Left cardiac atrium (tissue), 4 donors: ENCODE measurements at places on chromosomes 16 and 17.

- DNase-seq: peak; percentile 84
Measured at GRCh38 chr17:81733507-81734404, 21.7 kb downstream of the SLC25A10 start.

DNA sequence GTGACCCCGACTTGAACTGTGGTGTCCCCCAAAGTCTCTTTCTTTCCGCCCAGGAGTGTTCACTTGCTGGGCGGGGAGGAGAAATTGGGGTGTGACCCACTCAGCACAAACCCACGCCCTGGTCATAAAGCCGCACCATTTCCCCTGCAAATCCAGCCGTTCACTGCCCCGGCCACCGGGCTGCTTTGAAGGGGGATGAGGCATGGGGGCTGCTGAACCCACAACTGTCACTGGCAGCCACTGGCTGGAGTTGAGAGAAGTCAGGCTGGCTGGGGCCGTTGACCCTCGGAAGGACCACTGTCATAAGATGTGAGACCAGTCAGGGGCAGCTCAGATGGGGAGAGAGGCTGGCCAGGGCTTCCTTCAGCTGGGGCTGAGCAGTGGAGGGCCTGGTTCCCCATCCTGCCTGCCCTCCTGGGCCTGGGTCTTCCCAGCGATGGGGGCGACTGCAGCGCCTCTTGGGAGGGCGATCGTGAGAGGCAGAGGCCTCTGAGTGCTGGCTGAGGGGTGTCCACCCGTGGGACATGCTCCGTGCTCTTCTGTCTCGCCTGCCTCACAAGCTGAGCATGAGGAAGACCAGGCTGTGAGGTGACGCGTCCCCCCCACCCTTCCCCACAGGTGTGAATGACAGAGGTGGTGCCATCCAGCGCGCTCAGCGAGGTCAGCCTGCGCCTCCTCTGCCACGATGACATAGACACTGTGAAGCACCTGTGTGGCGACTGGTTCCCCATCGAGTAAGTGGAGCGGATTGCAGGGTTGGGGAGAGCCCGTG lies 19.5 kb downstream of the C16orf90 start:
- no peak for DNase-seq

DNA sequence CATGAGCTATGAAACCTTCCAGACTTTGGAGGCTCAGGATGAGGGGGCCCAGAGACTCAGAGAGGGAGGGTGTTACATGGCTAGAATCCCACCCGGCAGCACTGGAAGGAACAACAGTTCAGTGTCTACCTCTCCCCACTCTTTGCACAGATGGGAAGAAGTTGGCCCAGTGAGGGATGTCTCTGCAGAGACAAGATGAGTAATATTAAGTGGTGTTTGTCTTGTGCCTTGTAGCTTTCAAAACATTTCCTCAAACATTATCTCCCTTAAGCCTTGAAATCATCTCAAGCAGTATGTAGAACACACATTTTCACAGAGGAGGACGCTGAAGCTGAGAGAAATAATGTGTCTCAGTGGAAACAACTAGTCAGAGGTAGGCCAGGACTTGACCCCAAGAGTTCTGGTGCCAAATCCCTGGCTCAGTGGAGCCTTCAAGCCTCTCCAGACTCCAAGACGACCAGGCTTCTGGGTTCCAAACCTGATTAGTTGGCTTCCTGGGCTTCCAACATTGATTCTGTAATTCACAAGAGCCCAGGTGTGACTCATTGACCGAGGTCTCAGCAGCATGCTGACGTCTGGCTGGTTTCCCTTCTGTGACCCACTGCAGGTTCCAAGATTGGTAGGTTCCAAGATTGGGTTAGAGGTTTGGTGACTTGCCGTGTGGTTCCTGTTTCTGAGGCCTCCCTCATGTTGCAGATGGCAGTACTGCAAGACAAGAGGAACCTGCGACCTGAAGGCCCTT lies 7.4 kb downstream of the RNF112 start:
- DNase-seq: peak; percentile 37

DNA sequence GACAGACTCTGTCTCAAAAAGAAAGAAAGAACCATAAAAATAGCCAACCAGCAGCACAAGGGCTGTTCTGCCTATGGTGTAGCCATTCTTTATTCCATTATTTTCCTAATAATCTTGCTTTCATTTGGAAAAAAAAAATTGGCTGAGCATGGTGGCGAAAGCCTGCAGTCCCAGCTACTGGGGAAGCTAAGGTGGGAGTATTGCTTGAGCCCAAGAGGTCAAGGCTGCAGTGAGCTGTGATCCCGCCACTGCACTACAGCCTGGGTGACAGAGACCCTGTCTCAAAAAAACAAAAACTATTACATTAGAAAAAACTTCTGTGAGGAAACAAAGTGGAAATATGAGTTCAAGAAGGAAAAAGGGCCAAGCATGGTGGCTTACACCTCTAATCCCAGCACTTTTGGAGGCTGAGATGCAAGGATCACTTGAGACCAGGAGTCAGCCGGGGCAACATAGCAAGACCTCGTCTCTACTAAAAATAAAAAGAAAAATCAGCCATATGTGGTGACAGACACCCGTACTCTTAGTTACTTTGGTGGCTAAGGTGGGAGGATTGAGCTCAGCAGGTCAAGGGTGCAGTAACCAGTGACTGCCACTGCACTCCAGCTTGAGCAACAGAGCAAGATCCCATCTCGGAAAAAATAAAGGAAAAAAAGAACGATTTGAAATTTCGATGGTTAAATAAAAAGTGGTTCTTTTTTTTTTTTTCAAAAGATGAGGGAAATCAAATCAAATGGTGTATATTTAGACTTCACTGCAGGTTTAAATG lies 2.5 kb downstream of the DCAKD start:
- DNase-seq: no peak

DNA sequence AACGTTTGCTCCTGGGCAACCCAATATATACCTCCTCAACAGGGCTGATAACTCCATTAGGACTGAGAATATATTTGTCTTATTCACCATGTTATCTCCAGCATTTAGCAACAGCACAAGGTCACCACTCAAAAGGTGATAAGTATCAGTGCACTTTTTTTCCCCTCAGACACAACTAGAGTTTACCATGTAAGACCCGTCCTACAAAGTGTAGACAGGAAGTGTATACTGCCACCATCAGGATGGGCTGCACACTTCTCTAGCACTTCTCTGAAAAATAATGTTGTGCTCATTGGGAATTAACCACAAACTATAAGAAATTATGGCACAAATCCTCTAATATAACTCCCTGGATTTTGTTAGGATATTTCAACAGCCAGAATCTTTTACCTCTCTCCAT lies 5.7 kb upstream of the VAT1L start:
- DNase-seq: no peak

DNA sequence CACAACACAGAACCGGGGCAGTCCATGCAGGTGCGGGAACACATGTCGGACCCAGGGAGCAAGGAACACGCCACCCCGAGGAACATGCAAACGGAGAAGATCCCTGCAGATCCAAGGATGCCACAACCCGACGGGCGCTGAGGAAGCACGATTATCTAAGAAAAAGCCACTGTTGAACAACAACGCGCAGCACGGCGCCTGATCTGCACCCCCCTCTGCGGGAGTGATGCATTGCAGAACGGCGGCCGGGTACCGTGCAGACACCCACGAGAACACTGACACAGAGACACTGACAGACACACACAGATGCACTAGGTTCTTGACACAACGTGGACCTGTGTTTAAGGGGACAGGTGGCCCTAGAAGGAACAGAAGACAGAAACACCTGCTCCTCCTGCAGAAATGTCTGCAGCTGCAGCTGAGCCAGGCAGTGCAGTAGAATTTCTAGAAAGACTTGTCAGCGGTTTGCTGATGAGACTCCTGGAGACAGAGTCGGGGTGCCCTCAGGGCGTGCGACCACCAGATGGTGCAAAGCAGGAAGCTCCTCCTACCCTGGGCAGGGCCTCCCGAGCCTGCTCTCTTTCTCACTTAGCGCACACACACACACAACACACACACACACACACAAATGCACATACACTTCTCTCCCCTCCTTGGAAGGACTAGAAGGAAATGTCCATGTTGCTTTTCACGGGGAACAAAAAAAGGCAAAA lies 7.5 kb downstream of the NPTX1 start:
- DNase-seq: no peak

DNA sequence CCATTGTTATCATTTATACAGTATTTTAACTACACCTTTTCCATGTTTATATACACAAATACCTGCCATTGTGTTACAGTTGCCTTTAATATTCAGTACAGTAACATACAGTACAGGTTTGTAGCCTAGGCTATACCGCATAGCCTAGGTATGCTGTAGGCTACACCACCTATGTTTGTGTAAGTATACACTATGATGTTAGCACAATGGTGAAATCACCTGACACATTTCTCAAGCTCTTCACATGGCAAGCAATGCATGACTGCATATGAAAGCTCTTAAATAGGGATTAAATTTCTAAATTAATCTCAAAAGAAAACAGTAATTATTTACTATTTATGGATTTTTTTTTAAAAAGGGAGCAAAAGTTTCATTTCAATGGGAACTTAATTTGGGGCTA lies 12.0 kb downstream of the LRRC37B start:
- DNase-seq: no peak

GRCh38 chr16:65306722-65307121 lies 184.9 kb upstream of the CDH11 start:
- DNase-seq: no peak

DNA sequence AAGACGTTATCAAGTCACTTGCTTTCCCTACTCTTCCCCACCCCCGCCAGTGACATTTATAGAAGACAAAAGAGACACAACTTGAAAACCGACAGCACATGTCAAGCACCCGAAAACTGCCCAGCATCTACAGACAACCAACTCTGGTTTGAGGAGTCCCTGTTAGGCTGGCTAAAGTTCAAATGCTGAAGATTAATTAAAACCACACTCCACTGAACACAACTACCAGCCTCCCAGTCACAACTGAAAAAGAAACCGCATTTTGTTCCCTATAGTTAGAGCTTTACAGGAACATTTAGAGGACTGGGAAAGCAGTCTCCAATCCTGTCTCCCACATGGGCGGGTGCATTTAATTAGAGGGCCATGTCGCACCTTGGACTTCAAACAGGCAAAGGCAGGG lies 73.0 kb upstream of the COX10 start:
- no peak for DNase-seq

- no peak for DNase-seq
Measured at GRCh38 chr17:82444284-82444893, 6.2 kb downstream of the CYBC1 start.

DNA sequence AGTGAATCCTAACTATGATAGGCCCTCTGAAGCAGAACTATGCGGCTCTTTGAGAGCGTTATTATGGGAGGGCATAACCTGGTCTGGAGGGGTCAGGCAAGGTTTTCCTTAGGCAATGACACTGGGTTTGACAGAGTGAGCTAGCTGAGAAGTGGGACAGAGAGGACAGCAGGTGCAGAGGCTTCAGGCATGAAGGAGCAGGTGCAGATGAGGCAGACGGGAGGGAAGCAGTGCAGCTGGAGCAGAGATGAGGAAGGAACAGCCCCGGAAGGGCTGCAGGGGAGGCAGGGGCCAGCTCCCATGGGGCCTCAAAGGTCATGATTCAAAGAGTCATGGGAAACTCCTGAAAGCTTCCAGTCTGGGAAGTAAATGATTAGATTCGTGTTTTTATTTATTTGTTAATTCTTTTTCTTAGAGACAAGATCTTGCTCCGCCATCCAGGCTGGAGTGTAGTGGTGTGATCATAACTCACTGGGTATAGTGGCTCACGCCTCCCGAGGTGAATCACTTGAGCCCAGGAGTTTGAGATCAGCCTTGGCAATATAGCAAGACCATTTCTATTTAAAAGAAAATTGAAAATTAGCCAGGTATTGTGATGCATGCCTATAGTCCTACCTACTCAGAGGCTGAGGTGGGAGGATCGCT lies 5.4 kb downstream of the MARCHF10 start:
- no peak for DNase-seq

GRCh38 chr17:78343187-78343542 lies 16.7 kb downstream of the SOCS3 start:
- DNase-seq: peak; percentile 90

DNA sequence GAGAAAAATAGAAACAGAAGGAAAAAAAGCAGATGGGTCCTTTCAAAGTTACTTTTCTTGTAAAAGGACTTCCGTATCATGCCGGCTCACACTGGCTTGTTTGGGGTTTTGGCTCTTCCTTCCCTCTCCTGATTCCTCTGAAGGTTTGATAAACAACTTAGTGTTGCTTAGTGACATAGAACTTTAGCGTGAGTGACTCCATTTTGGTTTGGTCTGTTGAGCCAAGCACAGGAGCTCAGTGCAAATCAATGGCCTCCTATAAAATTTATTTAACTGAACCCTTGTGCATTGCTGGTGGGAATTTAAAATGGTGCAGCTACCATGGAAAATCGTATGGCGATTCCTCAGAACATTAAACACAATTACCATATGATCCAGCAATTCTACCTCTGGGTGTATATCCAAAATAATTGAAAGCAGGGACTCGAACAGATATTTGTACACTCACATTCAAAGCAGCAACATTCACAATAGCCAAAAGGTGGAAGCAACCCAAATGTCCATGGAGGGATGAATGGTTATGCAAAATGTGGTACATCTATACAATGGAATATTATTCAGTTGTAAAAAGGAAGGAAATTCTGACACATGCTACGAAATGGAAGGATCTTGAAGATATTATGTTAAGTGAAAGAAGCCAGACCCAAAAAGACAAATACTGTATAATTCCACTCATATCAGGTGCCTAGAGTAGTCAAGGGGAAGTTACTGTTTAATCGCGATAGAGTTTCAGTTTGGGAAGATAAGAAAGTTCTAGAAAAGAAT lies 1.1 kb upstream of the TUBG2 start:
- DNase-seq: no peak

- no peak for DNase-seq
Measured at GRCh38 chr17:2070241-2071023, 15.5 kb downstream of the HIC1 start.

DNA sequence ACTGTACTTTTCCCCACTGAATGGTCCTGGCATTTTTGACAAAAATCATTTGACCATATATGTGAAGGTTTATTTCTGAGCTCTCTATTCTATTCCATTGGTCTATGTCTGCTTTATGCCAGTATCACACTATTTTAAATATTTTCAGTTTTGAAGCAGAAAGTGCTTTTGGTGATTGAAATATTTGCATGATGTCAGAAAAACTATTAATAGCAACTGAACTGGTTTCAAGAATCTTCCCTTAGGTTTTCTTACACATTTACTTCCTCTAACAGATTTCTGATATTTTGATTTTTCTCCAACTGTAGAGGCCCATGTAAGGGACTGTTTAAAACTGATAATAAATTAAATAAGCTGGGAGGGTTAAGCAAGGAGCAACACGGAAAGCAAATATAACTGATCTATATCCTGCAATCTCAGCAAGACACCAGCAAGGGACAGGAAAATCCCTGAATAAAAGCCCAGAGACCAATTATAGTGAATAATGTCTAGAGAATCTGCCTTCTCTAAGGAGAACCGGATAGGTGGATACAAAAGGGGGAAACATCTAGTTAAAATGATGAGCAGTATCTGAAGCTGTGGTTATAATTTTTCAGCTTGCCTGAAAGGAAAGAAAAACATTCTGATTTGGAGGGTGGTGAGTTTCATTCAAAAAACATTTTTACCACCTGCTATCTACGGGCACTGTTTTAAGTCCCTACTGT lies 80.9 kb upstream of the STAC2 start:
- no peak for DNase-seq

GRCh38 chr17:31493656-31494155 lies 102.2 kb downstream of the RAB11FIP4 start:
- DNase-seq: no peak

GRCh38 chr16:4416200-4417032 lies at the start of gene CORO7:
TSS of gene CORO7 (minus strand) at chr16:4416596. CDS start at chr16:4416518, 78 bp downstream.
- DNase-seq: peak; percentile 98

- DNase-seq: no peak
Measured at GRCh38 chr17:72175787-72176515, 55.1 kb downstream of the SOX9 start.
